ENCODE measurements at places on chromosomes 5 and 9. TPM values are rescaled to one million over a fixed set of nuclear protein-coding genes. Genes with fewer than 3 reads are reported as not detected.

Gene EXOSC2
- polyA plus RNA-seq, result 33.7 TPM

Gene CATSPER3
- polyA plus RNA-seq, result 0.41 TPM

Gene POMT1
- 32.7 TPM for polyA plus RNA-seq

Gene UBAP2
- 31.4 TPM for polyA plus RNA-seq

Gene MRPL41
- 87.2 TPM for polyA plus RNA-seq

Gene PCDHGC4
- polyA plus RNA-seq, result 31.8 TPM

Gene ZNF454
- 3.4 TPM for polyA plus RNA-seq

Gene GPR150
- 1.4 TPM for polyA plus RNA-seq

Measured in brain (organoid and tissue), 16 donors.